ENCODE measurements at places on chromosomes 1 and 21.

DNA sequence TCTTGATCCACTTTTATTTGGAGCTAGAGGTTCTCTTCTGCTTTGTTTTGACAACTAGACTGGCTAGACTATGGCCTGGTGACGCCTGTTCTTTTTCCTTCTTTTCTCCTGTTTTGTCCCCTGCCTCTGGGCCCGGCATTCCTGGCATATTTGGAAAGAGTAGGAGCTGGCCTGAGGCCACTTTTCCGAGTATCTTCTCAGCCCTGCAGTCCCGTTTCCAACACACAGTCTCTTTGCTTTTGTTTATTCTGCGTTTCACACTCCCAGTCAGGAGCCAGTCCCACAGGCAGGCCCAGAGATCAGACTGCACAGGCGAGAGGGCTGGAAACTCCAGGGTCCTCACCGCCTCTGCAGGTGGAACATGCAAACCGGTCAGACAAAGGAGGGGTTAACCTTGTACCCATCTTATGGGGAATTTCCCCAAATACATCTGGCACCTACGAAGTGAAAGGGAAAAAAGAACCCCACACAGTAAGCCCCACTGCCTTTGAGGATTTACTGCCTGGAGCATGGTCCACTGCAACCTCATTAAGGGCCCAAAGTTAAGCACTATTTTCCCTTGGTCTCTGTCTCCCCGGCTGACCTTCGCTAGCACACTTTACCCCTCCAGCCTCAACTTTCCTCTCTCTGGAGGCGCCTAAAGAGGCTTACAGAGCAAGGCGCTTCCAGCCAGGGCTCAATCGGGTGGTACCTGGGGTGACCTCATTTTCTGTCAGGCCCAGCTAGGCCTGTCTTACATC is 141.1 kb downstream of the TOMM20 start:
- DNase-seq: peak; percentile 82

DNA sequence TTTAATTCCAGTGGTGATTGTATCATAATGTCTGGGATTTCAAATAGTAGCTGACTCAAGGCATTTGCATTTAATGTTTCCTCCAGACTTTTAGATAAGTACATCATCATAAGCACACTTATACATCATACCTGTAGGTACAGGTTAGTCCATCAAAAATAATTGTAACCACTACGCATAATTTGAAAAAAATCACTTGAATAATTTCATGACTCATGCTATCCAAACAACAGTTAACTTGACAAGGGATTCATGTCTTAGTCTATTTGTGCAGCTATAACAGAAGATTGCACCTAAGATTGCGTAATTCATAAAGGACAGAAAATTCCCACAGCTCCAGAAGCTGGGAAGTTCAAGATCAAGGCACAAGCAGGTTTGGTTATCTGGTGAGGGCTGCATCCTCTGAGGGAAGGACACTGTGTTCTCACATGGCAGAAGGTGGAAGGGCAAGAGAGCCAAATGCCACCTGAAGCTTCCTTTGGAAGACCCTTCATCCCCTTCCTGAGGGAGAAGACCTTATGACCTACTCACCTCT is 801.7 kb upstream of the BRINP3 start:
- DNase-seq: no peak

- DNase-seq: peak; percentile 79
Measured at GRCh38 chr1:10575616-10576015, 100.9 kb downstream of the PEX14 start.

- DNase-seq: no peak
Measured at GRCh38 chr1:68706639-68707317, 209.9 kb upstream of the DEPDC1 start.

GRCh38 chr1:152021569-152021968 is 15.2 kb downstream of the S100A11 start:
- DNase-seq: no peak

GRCh38 chr1:43651188-43651587 is 1.2 kb downstream of the KDM4A start:
- no peak for DNase-seq

GRCh38 chr1:3771108-3772026 is 1.2 kb upstream of the SMIM1 start:
- DNase-seq: no peak

DNA sequence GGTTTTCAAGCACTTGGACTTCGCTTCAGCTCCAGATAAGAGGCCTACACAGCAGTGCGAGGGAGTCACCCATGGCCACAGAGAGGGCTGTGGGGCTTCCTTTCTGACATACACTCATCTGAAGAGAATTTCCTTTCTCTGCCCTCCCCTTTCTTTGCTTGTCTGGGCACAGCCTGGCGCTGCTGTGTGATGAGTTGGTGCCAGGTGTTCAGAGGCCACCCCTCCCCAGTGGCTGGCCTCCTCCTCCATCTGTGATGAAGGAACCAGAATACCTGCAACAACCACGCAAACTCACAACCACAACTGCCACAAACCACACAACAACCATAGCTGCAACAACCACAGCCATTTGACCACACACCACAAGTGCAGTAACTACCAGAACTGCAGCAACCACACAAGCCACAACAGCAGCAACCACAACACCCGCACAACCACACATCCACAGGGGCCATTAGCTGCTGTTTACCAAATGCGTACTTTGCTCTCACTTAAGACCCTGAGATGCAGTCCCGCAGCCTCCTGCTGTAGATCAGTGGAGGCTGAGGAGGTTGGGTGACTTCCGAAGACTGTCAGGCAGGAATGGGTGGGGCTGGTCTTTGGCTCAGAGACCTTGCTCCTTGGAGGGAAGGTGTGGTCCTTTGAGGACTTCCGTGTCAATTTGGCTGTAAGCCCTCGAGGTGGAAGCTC is 71.1 kb downstream of the IER5 start:
- peak; percentile 65 for DNase-seq

- no peak for DNase-seq
Measured at GRCh38 chr1:117568999-117569398, 36.8 kb upstream of the TENT5C start.
